Aorta (tissue), 5 donors: ENCODE measurements at places on chromosomes 3 and 15. TPM values are rescaled to one million over a fixed set of nuclear protein-coding genes. Genes with fewer than 3 reads are reported as not detected.

- no peak for DNase-seq
Observed at GRCh38 chr15:39628546-39629257, 47.8 kb downstream of the THBS1 start.

DNA sequence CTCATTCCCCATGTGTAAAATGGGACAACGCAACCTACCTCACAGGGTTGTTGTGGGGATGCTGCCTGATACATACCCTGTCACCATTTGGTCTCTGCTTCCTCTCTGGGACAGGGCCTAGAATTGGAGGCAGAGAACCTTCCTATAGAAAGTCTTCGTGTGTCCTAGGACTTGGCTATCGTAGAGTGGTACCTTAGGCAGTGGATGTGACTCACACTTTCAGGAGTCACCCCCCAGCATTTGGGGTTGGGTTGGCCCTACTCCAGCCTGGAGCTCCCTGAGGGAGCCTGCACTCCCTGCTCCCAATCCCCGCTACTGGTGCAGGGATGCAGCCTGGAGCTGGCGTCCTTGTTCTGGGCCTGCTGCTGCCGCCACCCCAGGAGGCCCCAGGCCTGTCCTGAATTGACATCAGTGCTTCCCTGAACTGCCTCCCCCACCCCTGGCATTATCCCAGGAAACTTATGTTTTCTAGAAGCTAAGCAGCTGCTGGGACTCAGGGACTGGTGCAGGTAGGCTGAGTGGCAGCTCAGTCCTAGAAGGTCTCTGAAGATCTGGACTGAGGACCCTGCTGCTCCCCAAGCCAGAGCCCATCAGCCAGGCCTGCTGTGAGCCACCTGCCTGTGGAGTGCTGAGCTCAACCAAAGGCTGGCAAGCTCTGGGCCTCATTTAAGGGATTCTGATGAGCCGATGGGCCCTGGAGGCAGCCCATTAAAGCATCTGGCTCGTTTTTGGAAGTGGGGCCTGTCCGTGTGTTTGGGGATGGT is 9.9 kb downstream of the C15orf39 start:
- DNase-seq = no peak

- no peak for DNase-seq
Observed at GRCh38 chr3:32216172-32216783, 22.2 kb upstream of the CMTM8 start.

GRCh38 chr3:190586631-190587011 is 72.7 kb downstream of the IL1RAP start:
- no peak for DNase-seq

- no peak for DNase-seq
Observed at GRCh38 chr15:29652595-29652994, 169.7 kb downstream of the TJP1 start.

- no peak for DNase-seq
Observed at GRCh38 chr3:149572796-149573414, 84.9 kb downstream of the WWTR1 start.

DNA sequence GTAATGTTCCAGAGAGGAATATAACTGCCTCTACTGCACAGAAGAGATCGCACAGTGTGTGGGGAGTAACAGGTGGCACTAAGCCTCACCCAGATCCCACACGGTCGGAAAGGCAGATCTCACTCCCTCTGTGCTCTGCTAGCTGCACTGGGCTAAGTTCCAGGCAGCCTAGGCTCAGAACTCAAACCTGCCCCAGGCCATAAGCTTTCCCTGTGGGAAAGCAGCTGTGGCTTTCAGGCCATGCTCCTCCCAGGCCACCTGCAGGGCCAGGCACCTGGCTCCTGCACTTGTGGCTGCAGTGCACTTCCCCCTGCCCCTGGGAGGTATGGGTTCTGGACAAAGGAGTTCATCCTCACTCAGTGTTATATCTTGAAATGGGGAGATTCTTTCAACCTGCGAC is 27.5 kb downstream of the PCCB start:
- DNase-seq = no peak

- DNase-seq = no peak
Observed at GRCh38 chr3:12273045-12273695, 15.7 kb upstream of the PPARG start.

- no peak for DNase-seq
Observed at GRCh38 chr15:98616397-98616796, 31.9 kb upstream of the IGF1R start.

- DNase-seq = no peak
Observed at GRCh38 chr3:76969996-76970615, 69.8 kb upstream of the ROBO2 start.

Gene CPN2
- not detected for total RNA-seq

Gene NR1I2
- total RNA-seq = not detected

DNA sequence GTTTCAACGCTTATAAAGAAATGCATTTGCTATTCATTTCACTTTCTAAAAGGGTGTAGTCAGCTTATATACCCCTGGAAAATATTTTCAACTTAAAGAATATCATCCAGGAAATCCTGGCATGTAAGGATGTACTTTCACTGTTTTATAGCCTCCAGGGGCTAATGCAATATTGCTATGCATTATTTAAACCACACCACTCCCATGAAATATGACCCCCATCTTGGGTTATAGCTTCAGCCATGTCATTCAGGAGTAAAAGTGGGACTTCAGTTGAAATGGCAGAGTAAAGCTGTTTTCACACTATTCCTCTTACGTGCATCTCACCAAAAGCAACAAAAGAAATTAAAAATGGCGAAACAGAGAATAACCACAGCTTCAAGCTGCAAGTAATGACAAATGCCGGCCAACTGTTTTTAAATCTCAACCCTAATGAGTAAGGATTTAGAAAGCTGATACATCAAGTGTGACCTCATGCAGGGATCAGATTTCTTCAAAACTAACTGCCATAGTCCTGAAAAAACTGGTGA is 84.5 kb downstream of the COL6A6 start:
- no peak for DNase-seq

Gene RFTN1
- total RNA-seq = 87.3 TPM

DNA sequence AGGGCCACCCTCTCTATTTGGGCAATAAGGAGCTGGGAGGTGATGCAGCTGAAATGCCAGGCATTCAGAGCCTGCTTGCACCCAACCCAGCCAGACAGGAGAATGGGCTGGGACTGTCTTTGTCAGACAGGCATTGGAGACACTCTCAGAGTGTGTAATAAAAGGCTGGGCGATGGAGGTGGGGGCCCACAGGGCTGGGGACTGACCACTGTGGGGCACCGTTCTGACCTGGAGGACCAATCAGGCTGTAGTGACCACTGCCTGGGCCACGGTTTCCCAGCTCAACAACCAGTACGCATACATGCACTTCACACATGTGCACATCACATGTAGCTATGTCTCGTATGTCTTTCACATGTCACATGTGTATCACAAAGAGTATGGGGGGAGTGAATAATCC is 5.7 kb upstream of the IGDCC3 start:
- DNase-seq = peak; percentile 54

DNA sequence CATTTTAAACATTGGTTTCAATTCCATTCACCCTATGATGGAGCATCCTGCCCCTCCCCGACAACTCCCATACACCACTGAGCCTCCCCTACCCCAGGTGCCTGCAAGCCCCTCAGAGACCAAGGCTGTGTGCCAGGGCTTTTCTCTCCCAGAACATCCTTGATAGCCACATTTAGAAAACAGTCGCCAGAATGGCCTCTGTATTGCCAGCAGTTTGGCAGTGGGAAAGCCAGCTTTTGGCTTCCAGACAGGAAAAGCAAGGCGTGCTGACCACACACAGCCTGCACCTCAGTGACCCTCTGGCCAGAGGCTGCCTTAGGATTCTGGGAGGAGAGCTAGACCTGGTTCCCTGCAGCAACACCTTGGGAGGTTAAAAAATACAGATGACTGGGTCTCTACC is 18.2 kb upstream of the HRH1 start:
- no peak for DNase-seq

Gene EPHB3
- 9.0 TPM for total RNA-seq

DNA sequence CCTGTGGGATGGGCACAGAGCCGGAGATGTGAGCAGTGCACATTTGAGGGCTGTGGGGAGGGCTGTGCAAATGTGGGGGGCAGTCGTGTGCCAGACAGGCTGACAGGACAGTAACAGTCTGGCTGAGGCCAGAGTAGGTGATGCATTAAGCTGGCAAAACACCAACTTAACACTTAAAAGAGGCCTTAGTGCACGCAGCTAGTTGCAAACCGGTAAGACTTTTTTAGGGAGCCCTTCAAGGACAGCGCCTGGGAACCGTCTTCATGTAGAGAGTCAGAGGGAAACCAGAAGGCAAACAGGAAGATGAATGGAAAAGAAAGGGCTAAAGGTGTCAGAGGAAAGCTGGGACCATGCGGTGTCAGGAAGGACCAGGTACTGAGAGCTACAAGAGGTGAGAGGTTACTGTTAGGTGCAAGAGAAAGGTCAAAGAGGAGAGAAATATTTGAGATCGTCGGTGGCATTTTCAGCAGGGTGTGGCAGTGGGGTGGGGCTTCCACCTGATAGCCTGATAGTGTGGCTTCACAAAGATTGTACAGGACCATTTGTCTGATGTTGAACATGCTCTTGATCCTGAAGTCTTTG is 30.0 kb upstream of the CHD2 start:
- no peak for DNase-seq

Gene DOCK3
- total RNA-seq = 0.97 TPM

- DNase-seq = no peak
Observed at GRCh38 chr3:68088216-68088615, 433.8 kb upstream of the SUCLG2 start.

- DNase-seq = no peak
Observed at GRCh38 chr3:104856741-104857140, 510.0 kb upstream of the ALCAM start.

DNA sequence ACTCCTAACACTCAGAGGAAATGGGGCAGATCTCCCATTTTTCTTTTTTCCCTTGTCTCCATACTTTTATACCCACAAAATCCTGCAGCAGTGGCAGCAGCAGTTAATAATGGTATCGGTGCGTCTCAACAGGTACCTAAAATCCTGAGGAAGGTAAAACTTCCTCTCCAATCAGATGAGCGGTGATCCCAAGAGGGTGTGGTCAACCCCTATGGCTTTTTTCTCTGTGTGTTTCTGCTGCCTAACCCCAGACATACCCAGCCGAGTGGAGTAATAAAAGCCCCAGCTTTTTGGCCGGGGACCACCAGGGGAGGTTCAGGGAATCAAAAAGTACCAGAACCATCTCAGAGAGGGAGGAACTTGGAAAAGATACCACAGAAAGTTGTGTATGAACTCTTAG is 9.1 kb downstream of the GK5 start:
- DNase-seq = no peak

GRCh38 chr3:72288955-72289691 is 504.2 kb upstream of the PROK2 start:
- DNase-seq = peak; percentile 69

DNA sequence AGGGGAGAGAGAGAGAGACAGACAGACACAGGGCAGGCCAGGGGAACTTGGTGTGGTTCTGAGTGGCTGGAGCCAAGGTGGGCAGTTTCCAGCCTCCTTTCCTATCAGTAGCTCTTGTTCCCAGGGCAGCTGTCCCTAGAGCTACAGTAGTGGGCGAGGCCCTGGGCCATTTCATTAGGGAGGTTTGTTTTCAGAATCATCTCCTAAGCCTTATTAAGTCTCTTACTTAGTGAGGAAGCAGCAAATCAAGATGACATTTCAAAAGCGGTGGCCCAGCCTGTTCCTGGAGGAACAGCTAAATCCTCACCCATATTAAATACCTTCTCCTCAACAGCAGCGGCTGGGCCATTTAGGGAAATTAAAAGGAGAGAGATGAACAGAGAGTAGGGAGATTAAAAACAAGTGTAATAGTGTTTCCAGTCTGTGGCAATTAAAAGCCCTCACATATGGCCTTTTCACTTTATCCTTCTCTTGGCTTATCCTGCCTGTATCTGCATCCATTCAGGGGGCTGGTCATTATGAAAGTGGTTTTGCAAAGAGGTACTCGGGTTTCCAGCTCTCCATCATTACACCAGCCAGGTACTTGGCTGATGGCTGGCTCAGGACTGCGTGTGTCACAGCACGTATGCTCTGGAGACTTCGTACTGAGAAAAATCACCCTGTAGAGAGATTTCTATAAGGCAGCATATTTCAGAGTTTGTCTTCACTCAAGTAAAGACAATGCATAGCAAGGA is 91.9 kb upstream of the PRR23C start:
- no peak for DNase-seq

DNA sequence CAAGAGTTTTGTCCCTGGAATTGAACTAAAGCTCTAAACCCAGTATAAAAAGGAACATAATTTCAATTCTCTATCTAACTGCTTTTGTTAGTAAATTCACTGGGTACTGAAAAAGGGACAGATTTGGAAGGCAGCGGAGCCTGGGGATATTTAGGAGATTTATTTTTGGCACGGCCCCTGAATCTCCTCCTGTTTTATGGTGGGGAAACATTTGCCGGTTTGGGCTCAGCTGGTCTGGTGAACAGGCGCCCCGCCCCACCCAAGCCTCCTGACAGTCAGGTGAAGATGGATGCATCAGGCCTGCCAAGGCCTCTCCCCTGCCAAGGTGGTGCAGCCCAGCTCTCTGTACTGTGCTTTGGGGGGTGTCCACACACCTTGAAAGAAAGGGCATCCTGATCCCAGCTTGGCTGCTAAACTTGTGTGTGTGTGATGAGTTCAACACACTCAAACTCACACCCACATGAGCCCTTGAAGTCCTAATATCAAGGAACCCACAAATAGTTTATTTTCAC is 46.3 kb downstream of the EBLN2 start:
- DNase-seq = no peak

- no peak for DNase-seq
Observed at GRCh38 chr3:175288621-175289020, 429.5 kb downstream of the NAALADL2 start.

GRCh38 chr3:100400419-100400779 is 490 bp downstream of the TOMM70 start:
- peak; percentile 47 for DNase-seq

GRCh38 chr15:66389859-66390381 is 3.2 kb downstream of the MAP2K1 start:
- no peak for DNase-seq

Gene UNC13C
- 2.1 TPM for total RNA-seq

GRCh38 chr3:86865506-86865905 is 125.4 kb downstream of the VGLL3 start:
- DNase-seq = no peak

DNA sequence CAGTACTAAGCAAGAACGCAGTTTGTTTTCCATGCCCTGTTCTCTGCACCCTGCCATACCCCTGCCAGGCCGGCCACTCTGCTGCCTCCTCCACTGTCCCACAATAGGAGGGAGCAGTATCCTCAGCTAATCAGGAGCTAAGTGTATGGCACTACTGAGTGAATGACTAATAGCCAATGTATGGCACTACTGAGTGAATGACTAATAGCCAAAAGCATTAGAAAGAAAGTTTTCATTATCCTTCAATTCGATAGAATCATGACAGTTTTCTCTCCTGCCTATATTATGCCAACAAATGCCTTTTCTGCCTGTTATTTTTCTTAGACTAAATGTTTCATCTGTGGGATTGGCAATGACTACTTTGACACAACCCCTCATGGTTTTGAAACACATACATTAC is 107.5 kb upstream of the CHRM5 start:
- DNase-seq = no peak

GRCh38 chr3:156631323-156631722 is 43.1 kb upstream of the TIPARP start:
- DNase-seq = no peak

Gene MUSTN1
- 86.6 TPM for total RNA-seq
